NCI-H526 treated with DMSO at 0.1 percent for 48 hours (cell line): ENCODE measurements at places on chromosomes 6 and 20.
A peak's percentile ranks its signal among the peaks of the same experiment; 100 is the strongest.

GRCh38 chr6:138608896-138609295 lies 109.6 kb upstream of the NHSL1 start:
- no peak for DNase-seq

DNA sequence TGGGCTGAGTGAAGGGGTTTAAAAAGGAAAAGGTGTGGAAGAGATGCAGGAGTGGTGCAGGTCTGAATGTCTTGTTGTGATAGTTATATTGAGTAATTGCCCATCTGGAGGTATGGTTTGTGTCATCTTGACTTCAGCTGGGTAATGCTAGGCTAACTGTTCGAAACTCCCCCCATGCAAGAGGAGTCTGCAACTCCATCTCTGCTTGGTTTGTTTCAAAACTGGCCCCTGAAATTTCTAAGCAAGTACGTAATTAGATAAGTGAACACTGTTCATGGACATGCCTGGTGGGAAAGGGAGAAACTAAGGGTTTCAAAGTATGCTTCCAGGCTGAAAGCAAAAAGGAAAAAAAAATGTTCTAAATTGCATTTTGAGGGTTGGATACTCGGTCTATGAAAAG lies 17.1 kb downstream of the TTK start:
- no peak for DNase-seq

- no peak for DNase-seq
Observed at GRCh38 chr6:15017261-15017660, 228.6 kb upstream of the JARID2 start.

GRCh38 chr6:43856005-43856765 lies 86.2 kb downstream of the VEGFA start:
- no peak for DNase-seq

- no peak for DNase-seq
Observed at GRCh38 chr6:138671351-138671750, 102.2 kb upstream of the CCDC28A start.

DNA sequence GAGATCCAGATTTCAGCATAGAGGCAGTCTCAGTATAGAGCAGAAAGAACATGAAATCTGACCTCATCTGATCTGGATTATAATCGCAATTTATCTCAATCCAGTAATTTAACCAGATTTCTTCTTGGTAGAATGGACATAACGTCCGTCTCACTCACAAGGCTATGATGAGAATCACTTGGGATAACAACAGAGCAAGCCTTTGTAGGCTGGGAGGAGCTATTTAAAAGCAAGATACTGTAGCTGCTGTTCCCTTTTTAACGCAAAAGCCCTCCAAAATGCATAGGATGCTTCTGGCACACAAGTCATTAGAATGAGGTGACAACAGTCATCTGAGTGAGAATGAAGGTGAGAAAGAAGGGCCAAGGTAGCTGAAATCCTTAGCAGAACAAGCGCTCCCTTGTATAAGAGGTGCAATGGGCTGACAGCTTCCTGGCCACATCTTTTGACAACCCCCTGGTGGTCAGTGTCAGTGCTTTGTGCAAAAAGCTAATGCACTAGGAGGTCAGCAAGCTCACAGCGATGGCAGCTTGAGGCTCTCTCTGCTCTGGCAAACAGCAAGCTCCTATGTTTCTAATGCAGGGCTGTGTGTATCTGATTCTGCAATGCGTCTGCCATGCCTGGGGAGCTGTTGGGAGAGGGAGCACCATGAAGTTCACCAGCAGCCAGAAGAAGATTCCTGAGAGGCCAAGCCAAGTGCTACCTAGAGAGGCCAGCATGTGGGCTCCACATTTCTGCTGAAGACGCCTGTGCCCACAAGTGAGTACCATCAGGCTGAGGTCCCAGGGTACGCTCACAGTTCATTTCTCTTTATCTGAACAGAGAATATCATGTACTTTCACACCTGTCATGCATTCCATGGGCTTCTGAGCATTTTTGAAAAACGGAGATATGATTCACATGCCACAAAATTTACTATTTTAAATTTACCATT lies 16.2 kb downstream of the METTL24 start:
- peak; percentile 58 for DNase-seq
